Muscle of leg (tissue), 16 donors: ENCODE measurements at places on chromosomes 7 and 10. TPM values are rescaled to one million over a fixed set of nuclear protein-coding genes. Genes with fewer than 3 reads are reported as not detected.
A peak's percentile ranks its signal among the peaks of the same experiment; 100 is the strongest.

DNA sequence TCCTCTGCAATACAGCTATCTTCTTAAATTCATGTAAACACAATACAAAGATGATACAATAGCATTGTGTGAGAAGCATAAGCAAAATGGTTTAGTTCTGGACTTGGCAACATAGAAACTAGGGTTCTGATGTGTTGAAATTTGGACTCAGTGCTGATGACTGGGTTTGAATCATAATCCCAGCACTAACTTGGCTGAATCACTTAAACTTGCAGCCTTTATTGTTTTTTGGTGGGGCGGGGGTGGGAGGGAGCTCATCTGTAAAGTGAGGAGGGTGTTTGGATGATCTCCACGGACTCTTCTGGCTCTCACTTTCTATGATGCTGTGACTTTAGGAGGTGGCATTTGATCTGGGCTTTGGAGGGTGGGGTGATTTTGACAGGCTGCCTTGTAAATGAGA is 158.2 kb downstream of the WNT2 start:
- no peaks in the 10 kb centered on the region for H3K4me1 ChIP-seq
- no peak overlapping the region for H3K4me3 ChIP-seq
- H3K27ac ChIP-seq = no peak overlapping the region

GRCh38 chr10:101308051-101308450 is 45.9 kb upstream of the BTRC start:
- H3K36me3 ChIP-seq = no peaks in the 10 kb centered on the region
- no peak for DNase-seq
- H3K4me3 ChIP-seq = no peak overlapping the region
- peaks cover 40% of the 10 kb centered on the region for H3K27me3 ChIP-seq

GRCh38 chr7:79495544-79496272 is 42.2 kb upstream of the MAGI2 start:
- H3K4me1 ChIP-seq = no peaks in the 10 kb centered on the region
- no peak overlapping the region for H3K27ac ChIP-seq
- no peak overlapping the region for H3K4me3 ChIP-seq
- no peak for DNase-seq
- H3K27me3 ChIP-seq = no peaks in the 10 kb centered on the region
- no peaks in the 10 kb centered on the region for H3K36me3 ChIP-seq

GRCh38 chr10:50286517-50286916 is 35.2 kb upstream of the ASAH2 start:
- H3K4me3 ChIP-seq = no peak overlapping the region
- peak; percentile 94 for DNase-seq
- no peaks in the 10 kb centered on the region for H3K36me3 ChIP-seq
- peak overlapping the region; percentile 47 for H3K27ac ChIP-seq
- H3K4me1 ChIP-seq = peaks cover 6% of the 10 kb centered on the region

- H3K4me3 ChIP-seq = no peak overlapping the region
- H3K27ac ChIP-seq = no peak overlapping the region
- no peak for DNase-seq
- H3K27me3 ChIP-seq = peaks cover 30% of the 10 kb centered on the region
Measured at GRCh38 chr7:71129126-71129525, 2.8 kb upstream of the GALNT17 start.

DNA sequence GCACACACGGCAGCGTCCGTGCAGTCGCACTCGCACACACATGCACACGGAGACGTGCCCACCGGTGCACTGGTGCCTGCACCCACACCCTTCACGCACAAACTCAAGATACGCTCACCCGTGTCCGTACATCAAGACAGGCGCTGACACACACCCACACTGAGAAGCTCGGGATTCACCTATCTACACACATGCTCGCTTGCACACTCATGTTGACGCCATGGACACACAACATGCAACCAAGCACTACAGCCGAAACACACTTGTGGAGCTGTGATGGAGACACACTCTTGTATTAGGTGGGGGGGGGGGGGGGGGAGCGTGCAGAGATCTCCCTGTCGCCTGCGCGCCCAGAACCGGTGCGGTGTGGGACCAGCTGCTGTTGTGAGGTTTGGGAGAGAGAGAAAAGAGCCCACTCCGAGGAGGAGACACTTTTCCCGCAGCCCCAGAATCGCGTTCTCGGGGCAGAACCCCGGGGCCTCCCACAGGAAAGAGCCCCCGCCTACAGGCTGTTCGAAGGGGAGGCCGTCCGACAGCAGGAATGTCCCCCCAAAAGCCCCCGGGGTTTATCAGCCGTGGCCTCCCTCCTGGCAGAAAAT is 605 bp upstream of the NFKB2 start:
- peak overlapping the region; percentile 95 for H3K27ac ChIP-seq
- peaks cover 3% of the 10 kb centered on the region for H3K27me3 ChIP-seq
- DNase-seq = no peak

GRCh38 chr10:18743926-18744325 is 84.7 kb downstream of the ARL5B start:
- no peak overlapping the region for H3K27ac ChIP-seq
- H3K27me3 ChIP-seq = no peaks in the 10 kb centered on the region
- H3K4me3 ChIP-seq = no peak overlapping the region
- DNase-seq = no peak

GRCh38 chr7:130020434-130020833 is 30.7 kb downstream of the ZC3HC1 start:
- peak; percentile 69 for DNase-seq
- H3K36me3 ChIP-seq = peaks cover 64% of the 10 kb centered on the region
- no peaks in the 10 kb centered on the region for H3K27me3 ChIP-seq
- peak overlapping the region; percentile 92 for H3K27ac ChIP-seq

- H3K27ac ChIP-seq = no peak overlapping the region
- peaks cover 19% of the 10 kb centered on the region for H3K4me1 ChIP-seq
- no peak overlapping the region for H3K4me3 ChIP-seq
- peaks cover 3% of the 10 kb centered on the region for H3K36me3 ChIP-seq
- no peaks in the 10 kb centered on the region for H3K27me3 ChIP-seq
- DNase-seq = no peak
Measured at GRCh38 chr7:2754086-2754485, 66.1 kb downstream of the AMZ1 start.

- peaks cover 18% of the 10 kb centered on the region for H3K4me1 ChIP-seq
- peak; percentile 93 for DNase-seq
- peak overlapping the region; percentile 64 for H3K4me3 ChIP-seq
- H3K27ac ChIP-seq = peak overlapping the region; percentile 90
Measured at GRCh38 chr7:26398427-26398755, 106.7 kb downstream of the SNX10 start.

DNA sequence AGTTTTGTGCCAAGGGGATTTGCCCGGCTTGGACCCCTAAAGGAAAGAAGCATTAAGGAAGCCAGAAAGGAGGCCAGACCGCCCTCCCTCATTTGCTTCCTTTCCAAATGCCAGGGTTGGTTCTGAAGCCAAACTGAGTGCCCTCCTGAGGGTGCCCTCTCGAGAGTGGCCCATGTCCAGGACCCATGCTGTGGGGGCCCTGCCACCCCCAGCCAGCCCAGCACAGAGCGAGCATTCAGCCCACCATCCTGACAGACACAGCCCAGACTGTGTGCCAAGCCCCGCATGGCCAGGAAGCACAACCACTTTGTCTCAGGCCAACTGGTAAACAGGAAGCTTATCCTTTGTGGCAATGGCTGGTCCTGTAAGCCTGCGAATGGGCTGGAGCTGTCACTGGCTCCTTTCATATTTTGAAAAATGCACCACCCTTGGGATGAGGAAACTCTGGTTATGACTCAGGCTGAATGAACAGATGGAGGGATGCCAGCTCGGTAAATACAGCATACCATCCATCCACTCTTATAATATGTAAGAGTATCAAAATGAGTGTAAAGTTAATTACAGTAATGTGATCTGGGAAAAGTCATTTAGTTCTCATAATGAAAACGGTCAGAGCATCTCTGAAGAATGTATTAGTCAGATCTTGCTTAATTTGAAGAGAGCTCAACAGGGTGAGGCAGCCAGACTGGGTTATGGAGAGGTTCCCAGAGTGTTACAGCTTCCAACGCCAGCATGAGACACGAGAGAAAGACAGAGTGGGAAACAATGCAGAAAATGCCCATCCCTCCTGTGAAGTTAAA is 65.0 kb downstream of the STK17A start:
- peaks cover 38% of the 10 kb centered on the region for H3K36me3 ChIP-seq
- H3K4me3 ChIP-seq = no peak overlapping the region
- peak; percentile 76 for DNase-seq

DNA sequence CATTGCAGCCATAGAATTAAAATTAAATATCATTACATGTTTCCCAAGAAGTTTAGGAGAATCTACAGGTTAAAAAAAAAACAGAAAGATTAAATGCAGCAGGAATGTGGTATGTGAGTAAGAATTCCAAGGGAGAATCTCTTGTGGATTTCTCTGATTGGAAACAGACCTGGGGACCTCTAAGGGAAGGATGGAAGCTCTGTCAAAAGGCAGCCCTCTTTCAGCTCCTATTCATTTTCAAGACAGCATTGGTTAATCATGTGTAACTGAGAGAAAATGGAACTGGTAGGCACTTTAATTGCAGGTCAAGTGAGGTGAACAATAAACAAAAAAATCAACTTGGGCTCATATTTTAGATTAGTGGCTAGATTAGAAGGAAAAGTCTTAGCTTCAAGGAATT is 81.4 kb upstream of the MTPN start:
- H3K36me3 ChIP-seq = no peaks in the 10 kb centered on the region
- H3K4me1 ChIP-seq = peaks cover 6% of the 10 kb centered on the region
- H3K27me3 ChIP-seq = no peaks in the 10 kb centered on the region
- DNase-seq = peak; percentile 33
- H3K27ac ChIP-seq = no peak overlapping the region

DNA sequence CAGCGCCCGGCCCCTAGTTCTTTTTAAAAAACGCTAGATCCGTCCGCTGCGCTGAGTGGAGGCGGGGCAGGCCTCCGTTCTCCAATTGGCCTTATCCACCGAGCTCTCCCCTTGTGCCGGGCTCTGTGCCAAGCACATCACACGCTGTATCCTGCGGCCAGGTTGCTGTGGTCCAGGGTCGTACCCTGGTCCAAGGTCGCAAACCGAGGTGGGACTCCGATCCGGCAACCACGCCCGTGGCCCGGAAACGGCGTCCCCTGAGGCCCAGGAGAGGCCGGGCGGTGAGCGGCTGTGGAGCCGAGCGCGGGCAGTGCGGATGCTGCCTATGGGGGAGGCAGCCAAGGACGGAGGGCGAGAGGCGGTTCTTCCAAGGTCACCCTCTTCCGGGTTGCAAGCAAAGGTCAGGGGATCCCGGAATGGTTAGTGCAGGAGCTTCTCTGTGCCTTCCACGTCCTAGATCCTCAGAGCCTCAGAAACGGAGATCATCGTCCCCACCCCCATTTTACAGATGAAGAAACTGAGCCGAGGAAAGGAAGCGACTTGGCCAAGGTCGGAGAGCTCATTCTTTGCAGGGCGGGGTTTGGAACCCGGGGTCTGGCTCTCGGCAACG is 72.4 kb upstream of the LRRC4 start:
- peak; percentile 60 for DNase-seq
- no peak overlapping the region for H3K27ac ChIP-seq
- H3K36me3 ChIP-seq = no peaks in the 10 kb centered on the region

DNA sequence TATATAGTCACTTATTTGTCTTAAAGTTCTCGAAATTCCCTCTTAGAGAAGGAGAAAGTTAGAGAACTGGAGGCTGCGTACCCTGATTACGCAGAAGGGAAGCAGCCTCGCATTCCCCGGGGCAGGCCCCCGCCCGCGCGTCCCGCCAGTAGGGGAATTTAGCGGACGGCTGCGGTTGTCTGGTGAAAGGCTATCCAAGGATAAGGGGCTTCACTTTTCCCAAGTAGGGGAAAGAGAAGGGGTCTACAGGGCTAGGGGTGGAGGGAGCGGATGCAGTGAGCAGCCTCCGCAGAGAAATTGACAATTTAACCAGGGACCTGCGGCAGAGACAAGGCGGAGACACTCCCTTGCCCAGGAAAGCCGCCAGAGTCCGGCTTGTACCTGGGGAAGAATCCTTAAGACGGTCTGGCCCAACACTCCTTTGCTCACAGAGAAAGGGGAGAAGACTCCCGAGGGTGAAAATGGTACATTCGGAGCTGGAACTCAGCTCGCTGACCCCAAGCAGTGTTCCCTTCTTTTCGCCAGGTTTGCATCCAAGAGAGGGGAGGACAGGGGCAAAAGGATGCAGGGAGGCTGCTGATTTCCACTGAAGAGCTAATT is 994 bp upstream of the MAGI2 start:
- DNase-seq = peak; percentile 67
- peak overlapping the region; percentile 89 for H3K27ac ChIP-seq
- no peaks in the 10 kb centered on the region for H3K27me3 ChIP-seq
- peaks cover 3% of the 10 kb centered on the region for H3K36me3 ChIP-seq
- peaks cover 16% of the 10 kb centered on the region for H3K4me1 ChIP-seq
- H3K4me3 ChIP-seq = peak overlapping the region; percentile 60

DNA sequence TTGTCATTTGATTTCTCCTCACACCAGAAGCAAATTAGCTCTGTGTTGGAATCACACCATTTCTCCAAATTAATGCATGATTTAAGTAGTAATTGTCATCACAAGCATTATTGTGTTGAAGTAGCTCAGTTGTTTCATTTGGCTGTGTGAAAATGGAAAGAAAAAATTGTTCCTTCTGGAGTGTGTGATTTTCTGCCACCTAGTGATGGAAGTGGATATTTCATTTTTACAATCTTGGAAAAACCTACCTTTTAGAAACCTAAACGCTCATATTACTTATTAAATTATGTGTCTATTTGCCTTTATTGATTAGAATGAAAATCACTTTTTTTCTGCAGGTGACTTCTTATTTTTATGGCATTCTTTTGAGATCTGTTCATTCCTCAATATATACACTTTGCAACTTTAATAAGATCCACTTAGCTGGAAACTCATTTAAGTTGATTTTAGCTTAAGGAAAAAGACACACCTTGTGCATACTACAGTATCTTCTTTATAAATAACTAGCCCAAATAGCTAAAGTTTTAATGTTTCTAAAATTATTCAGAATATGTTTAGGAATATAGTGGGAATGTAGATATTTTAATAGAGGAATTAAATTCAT is 50.0 kb downstream of the SRI start:
- H3K27me3 ChIP-seq = no peaks in the 10 kb centered on the region
- no peaks in the 10 kb centered on the region for H3K4me1 ChIP-seq
- H3K36me3 ChIP-seq = no peaks in the 10 kb centered on the region
- no peak overlapping the region for H3K4me3 ChIP-seq
- no peak overlapping the region for H3K27ac ChIP-seq

- no peaks in the 10 kb centered on the region for H3K36me3 ChIP-seq
- H3K4me3 ChIP-seq = peak within 1 kb of the TSS; percentile 84
- peak within 1 kb of the TSS; percentile 98 for H3K27ac ChIP-seq
- H3K4me1 ChIP-seq = peaks cover 18% of the 10 kb centered on the region
- DNase-seq = peak; percentile 99
Measured at GRCh38 chr7:23470330-23471105, at the start of gene IGF2BP3. Gene IGF2BP3 (minus strand): TSS chr7:23470491. CDS start chr7:23470110, 381 bp downstream.

- no peak for DNase-seq
- no peaks in the 10 kb centered on the region for H3K36me3 ChIP-seq
- peaks cover 28% of the 10 kb centered on the region for H3K4me1 ChIP-seq
- H3K27me3 ChIP-seq = no peaks in the 10 kb centered on the region
Measured at GRCh38 chr10:31606841-31607240, 287.8 kb downstream of the ZEB1 start.

Gene UNCX
- total RNA-seq = not detected

Gene CDC14C
- 0.04 TPM for total RNA-seq

Gene CELF2
- total RNA-seq = 37.2 TPM

Gene ADGRA1
- total RNA-seq = 0.80 TPM

Gene SORBS1
- 50.4 TPM for total RNA-seq

Gene SAP25
- 0.98 TPM for total RNA-seq

Gene KCNH2
- total RNA-seq = 9.7 TPM

Gene FEZF1
- total RNA-seq = not detected
